ENCODE measurements at places on chromosomes 1 and 21.

GRCh38 chr1:24226749-24227148 is 39.7 kb upstream of the IFNLR1 start:
- DNase-seq, result no peak

DNA sequence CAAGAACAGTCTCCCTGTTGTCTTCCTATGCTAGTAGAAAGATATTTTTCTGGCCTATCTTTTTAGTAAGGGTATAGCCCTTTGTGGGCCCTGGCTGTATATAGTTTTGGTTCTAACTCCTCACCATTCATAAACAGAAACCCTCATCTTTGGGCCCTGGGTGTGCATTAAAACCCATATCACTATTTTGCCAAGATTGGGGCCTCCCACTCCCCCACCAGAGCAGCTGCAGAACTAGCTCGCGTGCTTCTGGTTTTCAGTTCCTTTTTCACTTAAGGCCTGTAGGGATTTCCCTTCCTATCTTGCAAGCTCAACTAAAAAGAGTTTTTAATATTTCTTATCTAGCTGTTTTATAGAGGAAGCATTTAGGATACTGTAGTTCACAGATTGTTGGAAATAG is 106.4 kb downstream of the RGL1 start:
- DNase-seq, result no peak

DNA sequence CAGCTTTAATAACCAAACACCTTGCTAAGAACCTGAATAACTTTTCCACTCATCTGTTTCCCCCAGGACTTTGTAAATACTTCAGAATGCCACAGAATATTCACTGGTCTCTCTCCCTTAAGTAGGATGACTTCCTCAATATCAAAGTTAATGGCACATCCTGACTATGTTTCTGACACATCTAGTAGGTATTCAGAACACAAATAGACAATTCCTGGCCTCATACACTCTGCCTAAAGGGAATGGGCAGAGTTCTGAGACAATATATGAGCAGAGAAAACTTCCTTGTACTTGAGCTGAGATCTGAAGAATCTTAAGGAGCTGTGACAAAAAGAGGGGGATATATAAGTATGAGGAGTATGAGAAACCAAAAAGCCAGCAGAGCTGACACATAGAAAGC is 34.8 kb downstream of the ANKRD13C start:
- DNase-seq, result peak; percentile 27

DNA sequence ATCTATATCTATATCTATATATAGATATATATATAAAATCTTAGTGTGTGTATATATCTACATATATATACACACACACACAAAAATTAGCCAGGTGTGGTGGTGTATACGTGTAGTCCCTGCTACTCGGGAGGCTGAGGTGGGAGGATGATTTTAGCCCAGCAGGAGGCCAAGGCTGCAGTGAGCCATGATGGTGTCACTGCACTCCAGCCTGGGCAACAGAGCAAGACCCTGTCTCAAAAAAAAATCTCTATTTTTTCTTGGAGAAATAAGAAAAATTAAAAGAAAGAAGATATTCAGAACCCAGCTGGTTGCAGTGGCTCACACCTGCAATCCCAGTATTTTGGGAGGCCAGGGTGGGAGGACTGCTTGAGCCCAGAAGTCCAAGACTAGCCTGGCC is 65.4 kb upstream of the MUTYH start:
- no peak for DNase-seq

- no peak for DNase-seq
Observed at GRCh38 chr1:198377702-198378101, 162.8 kb downstream of the ATP6V1G3 start.

DNA sequence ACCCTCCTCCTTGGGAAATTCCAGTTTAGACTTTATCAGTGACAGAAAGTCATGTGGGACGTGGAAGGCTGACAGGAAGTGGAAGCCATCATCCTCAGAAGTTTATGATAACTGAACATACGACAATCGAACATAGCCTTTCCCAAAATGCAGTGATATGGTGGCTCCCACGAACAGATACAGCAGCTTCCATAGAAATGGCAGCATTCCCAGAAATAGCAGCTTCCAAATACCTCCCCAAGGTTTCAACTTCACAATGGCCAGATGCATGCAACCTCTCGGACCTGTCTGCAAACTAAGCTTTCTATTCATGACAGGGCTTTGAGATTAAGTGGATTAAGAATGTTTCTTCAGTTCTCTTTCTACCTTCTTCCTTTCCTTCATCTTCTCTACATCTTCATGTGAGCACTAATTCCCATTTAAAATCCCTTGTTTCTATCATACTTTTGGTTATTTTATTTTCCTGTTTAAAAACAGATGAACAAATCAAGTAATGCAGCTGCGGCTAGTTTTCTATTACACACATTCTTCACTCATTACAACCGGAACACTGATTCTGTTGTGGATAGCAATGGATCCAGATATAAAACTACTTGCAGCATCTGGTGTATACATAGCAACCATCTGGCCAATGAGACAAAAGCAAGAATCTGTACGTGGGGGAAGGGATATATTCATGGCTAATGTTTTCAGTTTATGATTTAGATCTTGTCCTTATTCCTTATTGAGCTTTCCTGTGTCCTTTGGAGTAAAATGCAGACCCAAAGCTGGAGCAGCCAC is 304.8 kb downstream of the BRINP3 start:
- DNase-seq, result no peak

- DNase-seq, result no peak
Observed at GRCh38 chr21:45204395-45204794, 83.3 kb downstream of the POFUT2 start.

- DNase-seq, result no peak
Observed at GRCh38 chr1:65001231-65001792, 35.0 kb upstream of the JAK1 start.

DNA sequence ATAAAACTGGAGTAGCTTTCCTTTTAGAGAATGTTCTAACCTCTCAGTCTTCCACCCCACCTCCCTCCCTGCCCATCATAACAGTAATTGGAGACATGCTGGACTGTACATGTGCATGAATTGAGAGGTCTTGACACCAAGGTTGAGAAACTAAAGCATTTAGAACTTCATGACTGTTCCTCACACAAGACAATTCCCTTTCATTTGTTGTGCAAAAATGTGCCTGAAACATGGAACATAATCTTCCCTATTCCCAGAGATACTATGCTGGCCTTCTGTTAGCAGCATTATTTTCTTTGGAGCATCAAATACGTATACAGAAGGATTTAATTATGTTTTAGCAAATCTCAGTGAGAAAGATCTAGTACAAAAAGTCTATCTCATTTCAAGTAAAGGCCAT is 97.5 kb upstream of the KCNE2 start:
- no peak for DNase-seq

- no peak for DNase-seq
Observed at GRCh38 chr1:241442686-241443085, 76.9 kb downstream of the FH start.

GRCh38 chr1:201481761-201482493 is 12.9 kb upstream of the PHLDA3 start:
- peak; percentile 42 for DNase-seq

- DNase-seq, result no peak
Observed at GRCh38 chr1:167158111-167158812, 62.4 kb upstream of the POU2F1 start.

DNA sequence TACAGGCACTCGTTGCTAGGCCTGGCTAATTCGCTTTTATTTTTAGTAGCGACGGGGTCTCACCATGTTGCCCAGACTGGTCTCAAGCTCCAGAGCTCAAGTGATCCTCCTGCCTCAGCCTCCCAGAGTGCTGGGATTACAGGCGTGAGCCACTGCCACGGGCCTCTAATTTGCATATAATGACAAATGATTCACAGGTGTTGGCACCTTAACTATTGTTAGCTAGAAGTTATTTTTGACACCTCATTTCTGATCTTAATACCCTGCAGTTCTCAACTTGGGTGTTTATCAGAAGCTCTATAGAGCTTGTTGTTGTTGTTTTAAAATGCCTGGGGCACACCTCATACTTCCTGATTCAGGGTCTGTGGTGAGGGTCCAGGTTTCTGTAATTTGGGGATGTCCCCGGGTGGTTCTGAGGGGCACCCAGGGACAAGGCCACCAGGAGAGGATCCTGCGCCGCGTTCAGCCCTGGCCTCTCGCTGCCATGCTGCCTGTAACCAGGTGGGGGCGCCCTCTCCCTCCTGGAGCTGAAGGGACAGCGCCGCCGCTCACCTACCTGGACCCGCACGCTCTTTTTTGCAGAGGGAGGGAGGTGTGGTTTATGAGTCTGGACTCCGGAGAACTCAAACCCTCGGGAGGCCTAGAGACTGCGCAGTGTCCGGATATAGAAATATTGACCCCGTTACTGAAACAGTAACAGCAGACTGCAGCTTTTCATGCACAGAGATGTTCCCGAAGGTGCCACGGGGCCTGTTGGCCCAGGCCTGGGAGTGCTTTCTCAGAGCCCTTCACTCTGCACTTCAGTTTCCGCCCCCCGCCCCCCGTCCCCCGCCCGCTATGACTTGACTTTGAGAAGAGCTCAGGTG is 23.0 kb upstream of the NEK2 start:
- DNase-seq, result peak; percentile 69

GRCh38 chr1:172238965-172239364 is 181.5 kb upstream of the C1orf105 start:
- no peak for DNase-seq

DNA sequence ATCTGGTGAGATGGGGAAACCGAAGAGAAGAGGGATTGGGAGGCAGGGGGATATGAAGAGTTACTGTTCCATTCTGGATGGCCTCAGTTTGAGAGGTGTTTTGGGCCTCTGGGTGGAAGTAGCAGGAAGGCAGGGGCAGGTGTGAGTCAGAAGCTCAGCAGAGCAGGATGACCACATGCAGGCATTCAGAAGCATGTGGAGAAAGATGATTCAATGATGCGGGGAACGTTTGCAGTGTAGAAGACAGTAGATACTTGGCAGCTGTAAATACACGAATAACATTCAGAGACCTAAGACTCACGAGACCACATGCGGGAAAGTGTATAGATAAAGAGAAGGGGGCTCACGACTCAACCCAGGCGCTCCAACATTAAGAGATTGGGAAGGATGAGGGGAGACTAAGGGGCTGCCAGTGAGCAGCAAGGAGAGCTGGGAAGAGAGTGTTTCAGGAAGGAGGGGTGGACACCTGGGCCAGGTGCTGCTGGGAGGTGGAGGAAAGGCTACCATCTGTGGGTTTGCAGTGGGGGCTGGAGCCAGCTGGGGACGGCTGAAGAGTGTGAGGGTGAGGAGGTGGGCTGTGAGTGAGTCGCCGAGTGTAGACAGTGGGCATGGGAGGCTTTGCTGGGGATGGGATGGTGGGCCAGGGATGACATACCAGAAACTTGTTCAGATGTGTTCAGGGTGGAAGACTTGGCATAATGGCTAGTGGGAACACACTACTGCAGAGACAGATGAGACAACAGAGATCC is 5.8 kb upstream of the EPS8L3 start:
- no peak for DNase-seq

DNA sequence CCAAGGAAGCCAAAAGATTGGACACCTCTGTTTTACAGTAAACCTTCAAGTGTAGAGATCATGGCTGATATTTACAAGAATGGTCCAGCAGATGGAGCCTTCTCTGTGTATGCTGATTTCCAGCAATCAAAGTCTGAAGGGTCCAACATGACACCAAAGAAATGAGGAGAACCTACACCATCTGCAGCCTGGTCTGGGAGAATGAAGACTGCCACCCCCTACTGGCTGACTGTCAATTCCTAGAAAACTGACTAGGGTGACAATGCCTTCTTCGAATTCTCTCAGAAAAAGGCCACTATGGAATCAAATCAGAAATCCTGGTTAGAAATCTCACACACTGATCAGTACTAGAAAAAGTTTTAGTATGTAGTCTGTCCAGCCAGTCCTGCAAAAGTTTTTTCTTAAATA is 83.3 kb downstream of the CDC42BPA start:
- peak; percentile 42 for DNase-seq

- DNase-seq, result no peak
Observed at GRCh38 chr1:6591222-6591621, 11.4 kb downstream of the ZBTB48 start.

GRCh38 chr1:31669786-31670592 is 25.3 kb upstream of the PEF1 start:
- DNase-seq, result peak; percentile 91

GRCh38 chr1:53683986-53684740 is 54.8 kb downstream of the GLIS1 start:
- no peak for DNase-seq

DNA sequence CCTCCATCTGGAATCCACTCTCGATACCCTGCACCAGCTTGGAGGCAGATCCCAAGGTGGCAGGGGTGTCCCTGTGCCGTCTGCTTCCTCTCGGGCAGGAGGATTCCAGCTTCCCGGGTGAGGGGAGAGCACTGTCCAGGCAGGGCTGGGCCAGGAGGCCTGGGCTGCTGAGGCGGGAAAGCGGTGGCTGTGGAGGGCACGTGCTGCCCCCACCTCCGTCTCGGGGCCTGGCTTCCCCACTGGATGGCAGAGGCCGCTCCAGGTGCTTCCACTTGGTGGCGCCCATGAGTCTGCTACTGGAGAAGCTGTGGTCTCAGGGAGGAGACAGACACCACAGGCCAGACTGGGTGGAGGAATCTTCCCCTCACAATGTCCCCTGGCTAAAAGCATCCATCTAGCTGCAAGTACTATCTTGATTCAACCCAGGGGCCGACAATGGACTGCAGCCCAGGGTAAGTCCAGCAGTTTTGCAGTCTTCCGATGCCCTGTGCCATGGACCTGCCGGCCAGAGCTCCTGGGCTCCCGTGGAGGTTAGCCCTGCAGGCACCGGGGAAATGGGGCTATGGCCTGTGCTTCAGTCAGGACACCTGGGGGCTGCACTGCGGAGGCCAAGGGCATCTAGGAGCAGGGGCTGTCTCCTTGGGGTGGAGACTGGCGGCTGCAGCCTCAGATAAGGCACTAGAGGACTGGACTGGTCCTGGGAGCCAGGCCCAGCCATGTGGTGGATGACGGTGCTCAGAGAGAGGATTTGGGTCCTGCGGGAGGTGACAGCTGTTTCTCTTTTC is 41.3 kb upstream of the EIF4G3 start:
- no peak for DNase-seq

DNA sequence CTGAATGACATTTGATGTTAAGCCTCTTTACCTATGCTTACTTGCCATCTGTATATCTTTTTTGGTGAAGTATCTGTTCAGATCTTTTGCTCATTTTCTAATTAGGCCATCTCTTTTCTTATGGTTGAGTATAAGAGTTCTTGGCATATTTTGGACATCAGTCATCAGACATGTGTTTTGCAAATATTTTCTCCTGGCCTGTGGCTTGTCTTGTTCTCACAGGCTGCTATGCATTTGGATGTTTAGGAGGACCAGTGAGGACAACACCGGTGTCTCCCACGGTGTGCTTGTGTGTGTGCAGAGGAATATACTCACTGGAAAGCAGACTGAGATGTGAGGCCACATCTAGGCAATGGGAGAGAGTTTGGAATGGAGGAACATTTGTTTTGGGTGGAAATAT is 87.1 kb upstream of the LYST start:
- DNase-seq, result no peak

DNA sequence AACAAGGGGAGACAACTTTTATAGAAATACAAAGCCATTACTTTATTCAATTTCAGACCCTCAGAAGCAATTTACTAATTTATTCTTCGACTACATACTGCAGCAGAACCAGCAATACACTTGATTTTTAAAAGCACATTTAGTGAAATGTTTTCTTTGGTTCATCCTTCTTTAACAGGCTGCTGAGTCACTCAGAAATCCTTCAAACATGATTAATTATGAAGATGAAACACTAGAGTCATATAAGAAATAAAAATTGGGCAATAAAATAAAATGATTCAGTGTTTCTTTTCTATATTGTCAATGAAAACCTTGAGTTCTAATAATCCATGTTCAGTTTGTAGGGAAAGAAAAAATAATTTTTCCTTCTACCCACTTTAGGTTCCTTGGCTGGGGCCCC is 47.0 kb downstream of the CHML start:
- no peak for DNase-seq
